NCI-H2227 treated with DMSO at 0.1 percent for 48 hours (cell line): ENCODE measurements at places on chromosomes 7 and 10.

- no peak for DNase-seq
Observed at GRCh38 chr10:110495731-110496552, 1.8 kb upstream of the DUSP5 start.

DNA sequence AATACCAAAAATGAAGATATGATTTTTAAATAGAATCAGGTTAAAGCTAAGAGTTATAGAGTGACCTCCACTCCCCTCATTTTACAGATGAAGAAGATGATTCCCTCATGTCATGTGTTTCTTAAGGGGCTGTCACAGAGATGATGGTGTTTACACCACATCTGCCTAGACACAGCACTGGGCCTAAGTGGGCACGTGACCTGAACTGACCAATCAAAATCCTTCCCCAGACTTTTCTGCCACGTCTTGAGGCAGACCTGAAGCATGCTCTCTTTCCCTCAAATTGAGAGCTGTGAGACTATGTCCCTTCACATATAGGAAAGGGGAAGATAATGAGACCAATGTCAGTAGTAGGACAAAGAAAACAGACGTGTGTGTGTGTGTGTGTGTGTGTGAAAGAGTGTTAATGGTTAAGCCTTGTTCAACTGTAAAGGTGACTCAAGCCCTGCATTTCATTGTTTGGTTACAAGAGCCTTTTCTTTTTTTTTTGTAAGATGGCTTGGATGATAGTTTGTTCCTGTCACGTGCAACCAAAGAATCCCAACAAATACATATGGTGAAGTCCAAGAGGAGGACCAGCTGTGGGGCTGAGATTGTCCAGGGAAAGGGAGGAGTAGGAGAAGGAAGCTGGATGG, 172.8 kb upstream of the AOAH start:
- no peak for DNase-seq

DNA sequence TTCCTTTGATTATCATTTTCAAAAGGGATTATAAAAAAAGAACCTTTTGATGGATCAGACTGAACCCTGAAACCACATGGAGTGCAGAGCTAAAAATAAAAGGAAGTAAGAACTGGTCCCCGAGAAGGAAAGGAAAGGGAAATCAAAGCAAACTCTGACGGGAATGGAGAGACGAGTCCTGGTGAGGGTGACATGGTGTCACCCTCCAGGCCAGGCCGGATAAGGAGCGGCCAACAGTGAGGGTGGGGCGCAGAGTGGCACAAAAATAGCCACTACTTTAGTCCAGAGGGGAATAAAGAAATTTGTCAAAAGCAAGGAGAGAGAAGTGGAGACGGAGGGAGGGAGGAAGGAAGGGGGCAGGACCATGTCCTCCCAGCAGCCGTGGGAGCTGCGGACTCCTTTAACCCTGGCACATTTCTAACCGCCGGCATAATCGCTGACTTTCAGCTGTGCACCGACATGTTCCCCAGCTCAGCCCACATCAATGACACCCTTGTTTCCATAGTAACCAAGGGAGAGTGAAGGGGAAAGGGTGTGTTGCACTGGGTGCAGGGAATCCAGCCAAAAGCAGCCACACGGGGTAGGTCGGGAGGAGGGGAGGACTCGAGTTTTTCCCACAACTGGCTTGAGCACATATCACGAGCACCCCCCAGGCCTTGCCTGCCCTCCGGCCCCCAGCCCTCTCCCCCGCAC, 29.7 kb downstream of the TRIM8 start:
- DNase-seq = peak; percentile 57

DNA sequence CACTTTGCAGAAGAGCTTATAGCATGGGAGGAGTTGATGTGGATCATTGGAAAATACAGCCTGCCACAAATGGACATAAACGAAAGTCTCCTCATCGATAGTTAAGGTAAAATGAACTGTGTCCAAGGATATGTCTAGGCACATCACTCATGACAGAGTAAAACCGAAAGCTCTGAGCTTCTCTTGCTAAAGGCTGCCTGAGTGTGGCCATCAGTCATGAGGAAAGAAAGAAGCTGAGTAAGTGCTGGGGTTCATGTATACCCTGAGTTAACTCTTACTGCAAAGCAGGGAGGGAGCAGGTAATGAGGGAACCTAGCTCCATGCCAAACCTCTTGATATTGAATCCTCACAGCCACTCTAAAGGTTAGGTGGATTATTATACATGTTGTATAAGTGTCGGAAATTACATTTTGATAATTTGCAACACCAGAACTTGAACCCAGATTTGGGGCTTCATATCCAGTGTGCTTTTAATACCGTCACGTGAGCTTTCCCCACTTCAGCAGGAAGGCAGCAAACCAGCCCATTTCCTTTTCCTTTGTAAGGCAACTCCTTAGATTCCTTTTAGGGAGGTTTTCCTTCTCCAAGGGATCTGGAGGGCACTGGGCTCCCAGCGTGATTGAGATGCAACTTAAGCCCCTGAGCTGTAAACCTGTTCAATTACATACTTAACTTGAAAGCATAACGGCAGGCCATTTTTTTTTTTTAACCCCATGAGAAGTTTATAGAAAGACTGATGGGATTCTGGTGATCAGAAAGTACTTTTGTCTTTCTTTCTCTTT, 215.0 kb downstream of the PHF14 start:
- DNase-seq = no peak

GRCh38 chr10:133044401-133044811, 43.3 kb upstream of the ADGRA1 start:
- DNase-seq = no peak

GRCh38 chr7:104862719-104863118, 151.3 kb upstream of the KMT2E start:
- DNase-seq = peak; percentile 24

DNA sequence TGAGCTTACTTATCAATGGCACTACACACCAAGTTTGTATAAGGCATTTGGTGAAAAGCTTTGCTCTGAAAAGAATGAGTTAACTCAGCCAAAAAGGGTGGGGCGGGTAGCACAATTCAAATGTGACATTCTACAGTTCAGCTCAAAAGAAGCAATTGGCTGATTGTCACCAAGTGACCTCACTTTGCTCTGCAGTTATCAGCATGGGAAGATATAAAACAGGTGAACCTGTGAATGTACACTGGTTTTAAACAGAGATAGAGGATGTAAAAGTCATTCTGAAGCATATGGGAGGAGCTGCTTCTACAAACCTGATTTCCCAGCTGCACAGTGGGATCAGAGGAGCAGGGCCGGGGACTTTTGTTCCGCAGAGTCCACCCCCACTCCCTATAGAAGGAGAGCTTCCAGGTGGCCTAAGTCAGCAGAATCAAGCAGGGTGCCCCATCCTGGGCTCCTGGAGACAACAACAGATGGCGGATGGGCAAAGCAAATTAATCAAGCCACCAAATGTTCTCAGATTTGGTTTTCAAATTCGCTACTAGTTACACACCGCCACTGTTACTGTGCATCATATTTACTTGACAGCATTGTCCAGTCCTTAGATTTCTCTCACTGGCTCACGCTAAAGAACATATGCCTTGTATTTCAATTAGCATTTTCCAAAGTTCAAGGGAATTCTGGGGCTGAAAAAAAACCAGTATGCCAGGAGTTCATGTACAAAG, 27.5 kb upstream of the NPVF start:
- DNase-seq = no peak

GRCh38 chr7:92834507-92835260, 1.7 kb downstream of the CDK6 start:
- DNase-seq = no peak

GRCh38 chr10:80498078-80498832, 39.4 kb upstream of the SH2D4B start:
- no peak for DNase-seq

- no peak for DNase-seq
Observed at GRCh38 chr10:125607689-125608290, 75.2 kb downstream of the TEX36 start.

- DNase-seq = no peak
Observed at GRCh38 chr7:128703609-128704241, 31.6 kb downstream of the GARIN1A start.

GRCh38 chr10:111732166-111732785, 451.3 kb downstream of the GPAM start:
- no peak for DNase-seq

GRCh38 chr7:107592361-107593024, 12.4 kb downstream of the BCAP29 start:
- no peak for DNase-seq

GRCh38 chr7:93945756-93946535, 24.4 kb downstream of the GNG11 start:
- DNase-seq = no peak

DNA sequence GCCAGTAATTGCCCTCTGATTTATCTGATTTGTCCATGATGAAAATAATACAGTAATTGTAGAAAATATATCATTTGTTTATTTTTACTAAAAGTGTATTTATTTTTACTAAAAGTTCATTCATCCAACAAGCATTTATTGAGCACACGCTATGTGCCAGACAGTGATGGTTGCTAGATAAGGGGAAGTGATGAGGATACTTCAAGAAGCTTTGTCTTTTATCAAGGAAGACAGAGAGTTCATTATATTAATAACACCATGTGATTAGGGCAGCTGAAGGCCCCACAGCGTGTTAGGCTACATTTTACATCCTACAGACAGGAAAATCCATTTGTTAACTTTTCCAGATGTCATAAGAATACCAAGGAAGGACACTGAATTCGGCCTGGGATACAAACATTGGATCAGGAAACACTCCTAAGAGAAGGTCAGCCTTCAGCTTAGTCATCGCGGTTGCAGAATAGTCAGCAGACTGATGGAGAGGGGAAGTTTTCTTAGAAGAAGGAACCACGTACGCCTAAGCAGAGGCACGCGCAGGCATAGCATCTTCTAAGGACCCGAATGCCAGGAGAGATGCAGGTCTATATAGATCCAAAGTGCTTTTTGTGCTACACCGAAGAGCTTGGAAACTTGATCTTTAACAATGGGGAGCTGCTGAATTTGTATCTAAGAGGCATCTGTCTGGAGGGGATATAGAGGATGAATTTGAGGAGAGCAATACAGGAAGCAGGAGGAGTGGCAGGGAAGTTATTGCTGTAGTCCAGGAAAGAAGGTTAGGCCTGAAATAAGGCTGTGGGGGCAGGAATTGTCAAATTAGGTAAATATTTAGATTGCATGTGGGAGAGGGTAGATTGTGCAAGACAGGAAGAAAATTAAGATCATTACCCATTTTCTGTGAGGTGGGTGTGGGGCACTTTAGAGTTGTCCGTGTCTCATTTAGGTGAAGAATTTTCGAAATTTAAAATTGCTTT, 85.7 kb downstream of the LRGUK start:
- DNase-seq = no peak

DNA sequence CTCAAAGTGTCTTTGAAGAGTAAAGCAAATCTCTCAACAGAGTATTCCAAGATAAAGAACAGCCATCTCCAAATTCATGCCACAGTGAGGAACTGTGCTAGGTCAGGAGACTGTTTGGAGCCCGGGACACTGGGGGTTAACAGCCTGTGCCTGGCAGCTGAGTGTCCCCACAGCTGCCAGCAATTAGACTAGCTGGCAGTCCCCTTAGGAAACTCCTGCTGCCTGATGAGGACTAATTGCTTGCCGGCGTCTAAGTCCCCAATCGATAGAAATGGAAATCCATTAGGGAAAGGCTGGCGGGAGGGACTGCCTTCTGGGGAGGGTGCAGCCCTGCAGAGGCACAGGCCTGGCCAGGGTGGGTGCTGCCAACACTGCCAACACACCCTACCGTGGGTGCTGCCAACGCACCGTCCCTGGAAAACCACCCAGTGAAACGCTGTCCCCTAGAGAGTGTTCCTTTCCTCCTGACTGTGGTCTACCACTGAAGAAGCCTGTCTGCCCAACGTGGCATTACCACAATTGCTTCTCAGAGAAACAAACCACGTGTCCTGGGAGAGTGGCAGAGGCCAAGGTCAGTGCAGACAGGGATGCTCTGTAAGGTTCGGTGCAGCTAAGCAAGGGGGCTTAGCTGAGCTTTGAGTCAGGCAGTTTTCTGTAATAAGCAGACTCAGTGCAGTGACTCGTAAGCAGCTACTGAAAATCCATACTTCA, 60.8 kb downstream of the XRCC2 start:
- peak; percentile 78 for DNase-seq

DNA sequence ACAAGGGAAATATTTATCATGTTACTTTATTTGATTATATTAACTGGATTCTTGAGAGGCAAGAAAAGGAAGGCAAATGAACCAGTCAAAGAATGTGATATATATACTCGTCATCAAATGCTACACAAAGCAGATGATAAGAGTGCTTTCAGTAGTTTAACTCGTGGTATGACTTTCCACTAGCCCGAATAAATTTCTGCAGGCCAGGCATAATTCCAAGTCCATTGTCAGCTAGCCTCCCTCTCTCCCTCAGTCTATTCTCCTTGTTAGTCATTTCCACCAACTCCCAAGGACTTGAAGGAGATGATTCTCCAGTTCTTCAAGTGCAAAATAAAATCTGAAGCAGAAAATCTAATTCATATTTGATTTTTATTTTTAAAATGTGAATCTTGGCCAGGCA, 190.5 kb downstream of the GLI3 start:
- no peak for DNase-seq

GRCh38 chr7:117961235-117961634, 88.0 kb upstream of the CTTNBP2 start:
- no peak for DNase-seq

DNA sequence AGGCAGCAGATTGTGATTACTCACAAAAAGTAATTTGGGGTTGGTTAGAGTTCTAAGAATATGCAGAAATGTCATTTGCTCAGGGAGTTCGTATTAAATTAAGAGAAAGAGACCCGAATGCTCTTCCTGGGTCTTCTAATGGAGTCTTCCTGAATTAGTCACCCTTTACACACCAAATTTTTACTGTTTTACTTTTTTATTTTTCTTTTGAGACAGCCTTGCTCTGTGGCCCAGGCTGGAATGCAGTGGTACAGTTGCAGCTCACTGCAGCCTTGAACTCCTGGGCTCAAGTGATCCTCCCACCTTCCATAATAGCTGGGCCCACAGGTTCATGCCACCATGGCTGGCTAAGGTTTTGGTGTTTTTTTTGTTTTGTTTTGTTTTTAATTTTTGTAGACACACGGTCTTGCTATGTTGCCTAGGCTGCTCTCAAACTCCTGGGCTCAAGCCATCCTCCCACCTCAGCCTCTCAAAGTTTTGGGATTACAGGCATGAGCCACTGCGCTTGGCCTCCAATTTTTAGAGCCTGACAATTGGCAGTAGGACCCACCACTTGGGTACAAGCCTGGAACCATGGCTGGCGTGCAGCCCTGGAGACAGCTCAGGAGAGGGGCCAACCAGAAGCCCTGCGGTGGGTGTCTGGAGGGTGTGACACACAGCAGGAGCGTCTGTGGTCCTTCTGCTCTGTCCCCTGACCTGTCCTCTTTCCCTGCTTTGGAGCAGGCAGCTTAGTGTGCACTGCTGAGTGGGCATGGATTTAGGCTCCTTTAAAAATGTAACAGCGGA, 16.4 kb upstream of the BHLHA15 start:
- DNase-seq = no peak

GRCh38 chr10:7572391-7572790, 94.4 kb downstream of the ITIH5 start:
- no peak for DNase-seq

DNA sequence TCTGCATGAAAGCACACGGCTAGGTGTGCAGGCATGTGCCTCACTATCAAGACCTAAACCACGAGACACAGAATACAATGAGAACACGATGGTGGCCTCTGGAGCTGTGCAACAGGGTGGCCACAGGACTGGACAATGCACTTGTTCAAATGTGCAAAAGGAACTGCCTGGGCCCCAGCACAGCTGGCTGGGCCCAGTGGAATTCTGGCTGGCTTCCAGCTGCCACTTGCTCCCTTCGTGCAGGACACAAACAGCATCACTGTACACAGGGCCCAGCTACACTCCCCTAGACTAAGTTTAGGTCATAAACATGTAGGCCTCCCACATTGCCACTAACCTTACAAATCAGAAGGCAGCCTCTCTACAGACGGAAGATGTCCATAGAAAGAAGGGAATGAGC, 23.4 kb downstream of the DOCK4 start:
- no peak for DNase-seq
